MG63 (cell line): ENCODE measurements at places on chromosomes 2 and 18.

DNA sequence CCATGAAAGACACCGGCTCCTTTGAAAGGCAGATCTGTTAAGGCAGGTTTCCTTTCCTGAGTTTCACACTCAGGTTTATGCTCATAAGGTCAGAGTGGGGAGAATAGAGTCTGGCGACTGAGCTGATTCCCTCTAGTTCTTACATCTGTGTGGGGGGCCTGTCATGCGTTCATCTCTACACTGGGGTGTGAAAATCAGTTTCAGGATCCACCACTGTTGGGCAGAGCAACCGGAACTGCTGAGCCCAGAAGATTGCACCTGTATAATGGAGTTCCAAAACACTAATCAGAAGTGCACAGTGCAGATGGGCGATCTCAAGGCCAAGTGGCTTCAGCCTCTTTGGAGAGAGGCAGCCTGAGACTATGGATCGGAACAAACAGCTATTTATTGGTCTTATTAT, 181.3 kb upstream of the NRP2 start:
- DNase-seq, result no peak

DNA sequence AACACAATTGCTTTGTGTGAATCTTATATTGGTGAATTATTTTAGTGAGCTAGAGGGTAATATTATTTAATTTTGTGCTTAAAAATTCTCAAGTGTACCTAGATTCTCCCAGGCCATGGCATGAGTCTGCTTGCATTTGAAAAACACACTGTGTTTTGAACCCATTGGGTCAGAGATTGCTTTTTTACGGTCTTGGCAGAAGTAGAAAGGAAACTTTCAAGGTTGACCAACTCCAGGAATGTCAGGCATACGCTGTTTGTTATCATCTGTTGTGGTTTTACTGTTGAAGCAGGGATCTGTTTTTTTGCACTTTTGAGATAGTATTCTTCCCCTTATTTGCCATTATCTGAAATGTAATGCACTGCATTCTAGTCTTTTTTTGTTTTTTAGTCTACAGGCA, 377.4 kb downstream of the RPRM start:
- DNase-seq, result no peak

DNA sequence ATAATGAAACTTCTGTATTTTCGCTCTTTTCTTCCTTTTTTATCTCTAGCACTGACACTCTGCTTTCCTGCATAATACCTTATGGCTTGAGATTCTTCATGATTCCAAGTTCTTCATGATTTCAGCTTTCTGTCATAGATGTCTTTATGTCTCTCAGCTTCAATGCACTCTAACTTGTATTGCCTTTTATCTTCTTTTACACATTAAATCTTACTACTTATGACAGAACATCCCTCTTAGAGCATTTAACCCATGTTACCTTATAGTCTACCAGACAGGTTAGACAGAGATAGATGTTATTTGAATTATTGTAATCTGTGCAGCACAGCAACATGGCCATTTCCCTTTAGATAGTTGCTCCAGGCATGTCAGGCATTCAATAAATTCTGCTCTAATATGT, 1475.7 kb upstream of the TMEFF2 start:
- DNase-seq, result no peak

DNA sequence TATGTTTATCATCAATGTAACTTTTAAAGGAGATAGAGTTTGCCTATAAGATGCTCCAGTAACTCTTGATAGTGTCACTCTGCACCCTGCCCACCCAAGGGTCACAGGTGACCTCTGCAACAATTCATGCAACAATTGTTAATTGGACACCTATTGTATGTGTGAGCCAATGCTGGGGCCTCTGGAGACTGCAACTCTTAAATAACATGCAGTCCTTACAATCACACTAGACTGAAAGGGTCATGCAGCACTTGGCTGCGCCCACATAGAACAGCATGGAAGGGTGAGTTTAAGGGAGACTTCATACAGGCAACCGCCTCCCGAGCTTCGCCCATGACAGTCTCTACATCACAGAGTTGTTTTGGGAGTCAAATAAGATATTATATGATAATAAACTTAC, 137.1 kb upstream of the TWIST2 start:
- DNase-seq, result no peak

- DNase-seq, result no peak
Observed at GRCh38 chr2:23721454-23721826, 205.5 kb downstream of the ATAD2B start.

- no peak for DNase-seq
Observed at GRCh38 chr18:31233621-31234275, 71.1 kb upstream of the DSC1 start.

DNA sequence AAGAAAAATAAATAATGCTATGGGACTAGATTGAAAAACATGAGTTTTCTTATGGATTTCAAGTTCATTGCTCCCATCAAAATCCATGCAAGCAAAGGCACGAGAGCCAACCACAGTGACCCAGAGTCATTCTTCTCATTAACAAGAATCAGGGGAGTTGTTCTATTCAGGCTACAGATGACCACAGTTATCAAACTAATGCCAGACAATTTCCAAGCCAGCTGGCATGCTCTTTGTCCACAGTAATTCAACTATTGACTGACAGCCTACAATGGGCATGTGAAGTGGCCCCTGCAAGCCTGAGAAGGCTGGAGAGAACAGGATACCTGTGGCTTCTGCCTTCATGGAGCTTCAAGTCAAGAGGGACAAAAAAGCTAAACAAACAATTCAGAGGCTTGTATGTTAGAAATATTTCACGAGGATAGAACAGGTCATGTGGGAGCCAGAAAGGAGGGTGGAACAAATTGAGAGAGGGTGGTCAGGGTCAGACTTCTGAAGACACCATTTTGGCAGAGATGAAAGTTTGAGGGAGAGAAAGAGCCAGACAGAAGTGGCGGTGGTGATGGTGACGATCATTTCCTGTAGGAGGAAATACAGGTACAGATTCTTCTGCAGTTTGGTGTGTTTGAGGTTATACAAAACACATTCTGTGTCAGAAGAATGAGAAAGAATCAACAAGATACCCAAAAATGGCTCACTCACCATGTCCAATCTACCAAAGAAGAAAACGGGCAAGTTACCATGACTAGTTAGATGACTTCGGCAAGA, 732.4 kb downstream of the RNF144A start:
- no peak for DNase-seq

- peak; percentile 1 for DNase-seq
Observed at GRCh38 chr18:36247036-36247435, 50.5 kb upstream of the FHOD3 start.

DNA sequence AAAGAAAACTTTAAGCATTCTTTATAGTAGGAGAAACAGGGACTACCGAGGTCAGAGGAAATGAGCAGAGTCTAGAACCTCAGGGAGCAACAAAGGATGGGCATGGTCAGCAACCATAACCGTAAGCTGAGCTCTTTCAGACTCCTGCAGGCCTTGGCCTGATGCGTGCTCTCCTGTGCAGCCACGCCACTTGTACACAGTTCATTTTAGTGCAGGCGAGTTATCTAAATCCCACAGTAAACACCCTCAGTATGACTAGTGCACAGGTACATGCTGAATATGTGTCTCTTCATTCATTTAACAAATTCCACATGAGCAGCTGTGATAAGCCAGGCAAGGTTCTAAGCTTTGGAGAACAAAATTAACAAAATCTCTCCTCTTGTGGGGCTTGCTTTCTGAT, 401.2 kb upstream of the RAB12 start:
- no peak for DNase-seq

DNA sequence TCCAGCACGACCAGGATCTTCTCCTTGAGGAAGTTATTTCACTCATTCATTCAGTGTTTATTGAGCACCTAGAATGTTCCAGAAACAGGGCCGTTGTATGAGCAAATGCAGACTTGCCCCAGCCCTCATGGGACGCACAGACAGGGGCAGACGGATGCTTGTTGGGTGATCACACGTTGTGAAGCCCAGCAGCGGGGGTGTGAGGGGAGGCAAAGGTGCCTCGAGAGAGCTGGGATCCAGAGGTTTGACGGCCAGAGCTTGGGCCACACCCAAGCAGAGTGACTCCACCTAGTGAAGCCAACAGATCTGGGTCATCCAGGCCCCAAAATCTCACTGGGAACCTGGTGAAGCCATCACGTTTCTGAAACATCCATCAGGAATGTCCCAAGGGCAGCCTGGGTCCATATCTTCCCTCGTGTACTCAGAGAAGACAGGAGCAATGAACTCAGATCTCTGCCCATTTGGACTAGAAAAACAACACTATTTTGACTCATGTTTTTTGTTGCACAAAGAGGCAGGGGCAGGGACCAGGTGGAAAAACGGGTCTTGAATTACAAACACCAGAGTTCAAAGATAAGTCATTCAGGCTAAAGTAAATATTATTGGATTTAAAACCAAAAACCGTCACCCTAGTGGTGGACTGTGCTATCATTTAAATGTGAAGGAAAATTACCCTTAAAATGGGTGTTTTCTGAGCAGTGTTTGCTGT, 54.9 kb upstream of the RBM44 start:
- DNase-seq, result no peak

- no peak for DNase-seq
Observed at GRCh38 chr2:28084564-28084963, 194.0 kb downstream of the BABAM2 start.

- peak; percentile 6 for DNase-seq
Observed at GRCh38 chr2:164314148-164314547, 307.1 kb downstream of the GRB14 start.

DNA sequence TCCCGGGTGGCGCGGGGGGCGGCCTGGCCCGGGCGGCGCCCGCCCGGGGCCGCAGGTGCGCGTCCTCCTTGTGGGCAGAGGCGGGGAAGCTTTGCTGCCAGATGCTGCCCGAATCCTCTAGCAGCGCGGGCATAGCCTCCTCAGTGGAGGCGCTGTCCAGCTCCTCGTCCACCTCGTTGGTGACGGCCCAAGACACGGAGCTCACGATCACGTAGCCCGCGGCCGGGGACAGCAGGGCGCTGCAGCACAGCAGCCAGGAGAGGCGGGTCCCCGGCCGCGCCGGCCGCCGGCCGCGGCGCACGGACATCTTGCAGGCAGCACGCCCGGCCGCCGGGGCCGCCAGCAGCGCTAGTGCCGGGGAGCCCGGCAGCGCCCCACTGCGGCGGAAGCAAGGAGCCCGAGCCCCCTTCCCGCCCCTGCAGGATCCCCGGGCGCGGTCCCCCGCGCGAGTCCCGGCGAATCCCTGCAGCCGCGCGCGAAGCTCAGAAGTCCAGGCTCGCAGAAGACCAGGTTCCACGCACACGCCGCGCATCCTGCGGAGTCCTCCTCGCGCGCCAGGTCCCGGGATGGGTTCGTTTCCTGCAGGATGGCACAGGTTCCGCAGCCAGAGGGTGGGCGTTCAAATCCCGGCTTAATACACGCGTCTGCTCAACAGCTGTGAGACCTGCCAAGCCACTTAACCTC, at the start of gene CREG2:
CREG2 (minus strand) TSS at position 353 of the 684 bp plus-strand sequence; CDS start at position 307, 46 bp downstream.
- peak; percentile 54 for DNase-seq

DNA sequence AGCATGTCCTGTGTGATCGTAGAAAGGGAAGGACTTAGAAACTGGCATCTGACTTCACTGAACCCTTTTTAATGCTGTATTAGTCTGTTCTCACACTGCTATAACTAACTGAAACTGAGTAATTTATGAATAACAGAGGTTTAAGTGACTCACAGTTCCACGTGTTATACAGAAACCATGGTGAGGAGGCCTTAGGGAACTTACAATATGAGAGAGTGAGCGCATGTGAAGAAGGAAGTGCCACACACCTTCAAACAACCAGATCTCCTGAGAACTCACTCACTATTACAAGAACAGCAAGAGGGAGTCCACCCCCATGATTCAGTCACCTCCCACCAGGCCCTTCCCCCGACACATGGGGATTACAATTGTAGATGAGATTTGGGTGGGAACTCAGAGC, 811.3 kb downstream of the CPS1 start:
- no peak for DNase-seq

DNA sequence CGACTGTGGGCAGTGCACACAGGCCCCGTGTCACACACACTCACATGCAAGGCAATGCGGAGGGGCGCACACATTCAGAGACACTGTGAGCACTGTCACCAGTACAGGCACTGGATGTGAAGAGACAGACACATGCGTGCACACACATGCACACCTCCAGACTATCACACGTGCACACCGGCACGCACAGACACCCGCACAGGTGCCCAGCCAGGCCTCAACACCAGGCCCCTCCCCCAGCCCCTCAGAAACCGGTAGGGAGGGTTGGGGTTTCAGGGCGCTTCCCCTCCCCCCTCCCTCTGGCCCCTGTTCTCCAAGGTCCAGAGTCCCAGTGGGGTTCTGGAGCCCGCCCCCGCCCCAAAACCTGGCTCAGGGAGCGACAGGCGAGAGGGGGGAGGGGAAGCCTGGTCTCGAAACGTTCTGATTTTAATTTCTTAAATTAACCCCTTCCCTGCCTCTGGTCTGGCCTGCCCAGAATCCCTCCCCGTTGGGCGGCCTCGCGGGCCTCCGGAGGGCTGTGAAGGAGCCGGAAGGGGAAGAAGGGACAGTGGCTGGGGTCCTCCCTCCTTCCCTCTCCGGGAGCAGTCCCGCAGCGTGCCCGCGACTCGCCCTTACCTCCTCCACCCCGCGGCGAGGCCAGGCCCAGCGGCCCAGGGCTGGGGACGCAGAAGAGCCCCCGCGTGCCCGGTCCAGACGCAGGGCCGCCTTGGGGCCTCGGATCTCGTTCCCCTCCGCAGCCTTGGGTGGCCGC, 558 bp downstream of the FBXO41 start:
- DNase-seq, result no peak

DNA sequence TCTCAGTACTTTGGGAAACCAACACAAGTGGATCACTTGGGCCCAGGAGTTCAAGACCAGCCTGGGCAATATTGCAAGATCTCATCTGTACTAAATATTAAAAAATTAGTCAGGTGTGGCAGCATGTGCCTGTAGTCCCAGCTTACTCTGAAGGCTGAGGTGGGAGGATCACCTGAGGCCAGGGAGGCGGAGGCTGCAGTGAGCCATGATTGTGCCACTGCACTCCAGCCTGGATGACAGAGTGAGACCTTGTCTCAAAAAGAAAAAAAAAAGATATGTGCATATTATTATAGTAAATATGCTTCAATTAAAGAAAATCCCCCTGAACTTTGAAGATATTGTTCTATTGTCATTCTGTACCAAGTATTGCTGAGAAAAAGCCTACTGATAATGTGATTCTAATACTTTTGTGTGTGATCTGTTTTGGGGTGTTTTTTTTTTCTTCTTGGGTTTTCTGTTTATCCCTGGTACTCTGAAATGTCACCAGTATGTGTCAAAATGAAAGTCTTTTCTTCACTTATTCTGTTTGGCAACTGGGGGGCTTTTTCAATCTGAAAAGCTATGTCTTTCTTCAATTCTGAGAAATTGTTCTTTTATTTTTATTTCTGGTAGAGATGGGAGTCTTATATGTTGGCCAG, 13.2 kb downstream of the NEURL3 start:
- no peak for DNase-seq

DNA sequence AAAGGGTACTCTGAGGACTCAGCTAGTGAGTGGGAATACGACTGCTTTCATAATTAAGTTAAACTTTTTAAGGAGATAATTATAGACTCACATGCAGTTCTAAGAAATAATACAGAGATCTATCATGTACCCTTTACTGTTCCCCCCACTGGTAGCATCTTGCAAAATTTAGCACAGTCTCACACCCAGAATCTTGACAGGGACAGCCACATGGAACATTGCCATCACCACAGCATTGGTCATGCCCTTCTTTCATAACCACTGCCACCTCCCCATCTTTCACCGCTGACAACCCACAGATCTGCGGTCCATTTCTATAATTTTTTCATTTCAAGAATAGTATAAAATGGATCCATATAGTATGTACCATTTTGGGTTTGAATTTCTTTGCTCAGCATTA, 37.8 kb downstream of the ARHGEF4 start:
- DNase-seq, result no peak

- DNase-seq, result no peak
Observed at GRCh38 chr18:44851856-44852621, 171.4 kb downstream of the SETBP1 start.

- no peak for DNase-seq
Observed at GRCh38 chr2:58756336-58756735, 515.2 kb upstream of the FANCL start.
